Cerebellum (tissue), 4 donors: ENCODE measurements at places on chromosomes 7 and 10.

DNA sequence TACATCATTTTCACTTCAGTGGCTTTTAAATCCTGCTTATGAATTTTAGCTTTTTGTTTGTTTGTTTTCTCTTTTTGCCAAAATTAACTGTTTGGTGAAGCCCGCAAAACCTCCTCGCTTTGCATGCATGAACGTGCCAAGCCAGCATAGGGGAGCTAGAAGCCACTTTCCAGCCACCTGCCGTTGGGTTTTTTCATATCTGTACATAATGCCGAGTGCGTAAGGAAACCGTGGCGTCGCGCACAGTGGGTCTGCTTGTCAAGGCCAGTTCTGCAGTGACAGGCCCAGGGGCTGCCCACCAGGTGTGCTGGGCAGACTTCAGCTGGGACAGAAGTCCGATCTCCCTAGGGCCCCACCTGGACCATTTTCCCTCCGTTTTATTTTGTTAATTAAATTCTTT, 41.1 kb downstream of the WIPI2 start:
- DNase-seq: no peak

DNA sequence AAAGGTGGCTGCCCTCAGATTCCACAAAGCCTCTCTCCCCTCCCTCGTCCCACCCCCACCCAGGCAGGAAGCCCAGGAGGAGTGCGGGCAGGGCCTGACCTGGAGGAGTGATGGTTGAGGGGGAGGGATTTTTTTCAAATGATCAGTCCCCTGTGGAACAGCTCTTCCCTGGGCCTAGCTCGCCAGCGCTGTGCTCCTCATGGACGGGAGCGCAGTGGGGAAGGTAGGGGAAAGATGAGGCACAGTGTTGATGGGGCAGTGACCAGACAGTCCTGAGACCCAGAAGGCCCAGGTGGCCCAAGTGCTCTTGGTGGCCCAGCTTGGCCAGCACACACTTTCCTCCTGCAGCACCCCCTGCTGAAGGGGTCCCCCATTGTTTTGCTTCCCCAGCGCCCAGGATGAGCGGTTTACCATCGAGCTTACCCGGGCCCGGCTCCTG, 8.5 kb downstream of the SAP25 start:
- no peak for DNase-seq

DNA sequence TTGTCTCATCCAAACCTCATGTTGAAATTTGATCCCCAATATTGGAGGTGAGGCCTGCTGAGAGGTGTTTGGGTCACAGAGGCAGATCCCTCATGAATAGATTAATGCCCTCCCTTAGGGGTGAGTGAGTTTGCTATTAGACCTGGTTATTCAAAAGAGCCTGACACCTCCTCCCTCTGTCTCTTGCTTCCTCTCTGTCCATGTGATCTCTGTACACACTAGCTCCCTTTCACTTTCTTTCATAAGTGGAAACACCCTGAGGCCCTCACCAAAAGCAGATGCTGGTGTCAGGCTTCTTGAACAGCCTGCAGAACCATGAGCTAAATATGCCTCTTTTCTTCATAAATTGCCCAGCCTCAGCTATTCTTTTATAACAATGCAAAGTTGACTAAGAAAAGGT, 447.1 kb downstream of the MDFIC start:
- no peak for DNase-seq

DNA sequence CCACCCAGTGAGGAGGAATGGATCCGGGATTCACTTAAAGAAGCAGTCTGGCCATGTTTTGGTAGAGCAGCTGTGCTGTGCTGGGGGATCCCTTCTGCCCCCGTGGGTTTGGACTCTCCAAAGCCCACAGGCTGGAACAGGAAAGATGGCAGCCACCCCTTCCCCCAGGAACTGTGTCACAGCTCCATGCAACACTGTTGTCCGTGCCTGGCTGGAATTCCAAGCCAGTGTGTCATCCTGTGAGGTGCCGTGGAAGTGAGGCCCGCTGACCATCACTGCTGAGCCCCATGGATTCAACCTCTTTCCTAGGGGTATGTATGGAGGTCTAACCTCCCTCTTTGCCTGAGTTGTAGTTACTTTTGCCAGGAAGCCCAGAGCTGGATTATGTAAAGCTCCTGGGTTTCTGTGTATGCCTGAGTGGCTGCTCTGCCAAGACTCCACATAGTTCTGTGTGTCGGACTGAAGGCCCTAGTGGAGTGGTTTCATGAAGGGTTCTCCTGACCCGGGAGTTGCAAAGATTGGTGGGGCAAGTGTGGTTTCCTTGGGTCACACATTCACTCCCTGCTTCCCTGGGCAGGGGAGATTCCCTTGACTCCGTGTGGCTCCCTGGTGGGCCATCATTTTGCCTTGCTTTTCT, 35.1 kb upstream of the PCGF5 start:
- no peak for DNase-seq

- DNase-seq: no peak
Measured at GRCh38 chr7:99525713-99526440, 21.4 kb downstream of the ZKSCAN5 start.

DNA sequence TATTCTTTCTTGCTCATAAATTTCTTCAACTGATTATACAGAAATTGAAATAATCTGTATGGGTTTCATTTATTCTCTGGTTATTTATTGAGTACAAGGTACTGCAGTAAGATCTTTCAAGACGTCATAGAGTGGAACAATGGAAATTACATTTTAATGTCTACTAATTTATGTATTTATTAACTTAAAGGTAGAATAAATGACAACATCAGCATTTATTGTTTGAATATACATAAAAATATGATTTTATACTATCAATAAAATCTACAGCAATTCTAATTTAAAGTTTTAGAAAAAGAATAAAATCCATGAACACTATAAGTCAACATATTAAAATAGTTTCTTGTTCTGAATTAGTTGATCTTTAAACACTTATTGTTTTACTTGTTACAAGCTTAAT, 158.5 kb downstream of the AGMO start:
- DNase-seq: no peak

DNA sequence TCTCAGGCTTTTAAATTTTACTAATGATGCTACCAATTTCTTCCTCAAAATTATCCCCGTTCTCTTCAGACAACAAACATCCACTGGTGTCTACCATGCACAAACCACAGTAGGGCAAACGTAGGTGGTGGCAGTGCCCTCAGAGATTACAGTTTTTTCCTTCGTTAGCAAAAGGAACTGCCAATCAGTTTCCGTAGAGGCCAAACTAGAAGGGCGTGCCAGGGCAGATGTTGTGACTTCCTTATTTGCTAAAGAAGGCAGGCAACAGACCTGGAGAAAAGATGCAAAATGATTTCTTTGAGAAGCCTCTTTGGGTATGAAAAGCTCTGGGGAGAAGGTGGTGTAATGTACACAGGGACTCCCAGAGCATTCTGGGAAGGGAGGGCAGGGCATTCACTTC, 7.6 kb upstream of the FAM180A start:
- DNase-seq: no peak

GRCh38 chr10:122078326-122078725, 89.4 kb downstream of the TACC2 start:
- DNase-seq: no peak

- DNase-seq: no peak
Measured at GRCh38 chr10:50981385-50981784, 92.9 kb upstream of the PRKG1 start.

DNA sequence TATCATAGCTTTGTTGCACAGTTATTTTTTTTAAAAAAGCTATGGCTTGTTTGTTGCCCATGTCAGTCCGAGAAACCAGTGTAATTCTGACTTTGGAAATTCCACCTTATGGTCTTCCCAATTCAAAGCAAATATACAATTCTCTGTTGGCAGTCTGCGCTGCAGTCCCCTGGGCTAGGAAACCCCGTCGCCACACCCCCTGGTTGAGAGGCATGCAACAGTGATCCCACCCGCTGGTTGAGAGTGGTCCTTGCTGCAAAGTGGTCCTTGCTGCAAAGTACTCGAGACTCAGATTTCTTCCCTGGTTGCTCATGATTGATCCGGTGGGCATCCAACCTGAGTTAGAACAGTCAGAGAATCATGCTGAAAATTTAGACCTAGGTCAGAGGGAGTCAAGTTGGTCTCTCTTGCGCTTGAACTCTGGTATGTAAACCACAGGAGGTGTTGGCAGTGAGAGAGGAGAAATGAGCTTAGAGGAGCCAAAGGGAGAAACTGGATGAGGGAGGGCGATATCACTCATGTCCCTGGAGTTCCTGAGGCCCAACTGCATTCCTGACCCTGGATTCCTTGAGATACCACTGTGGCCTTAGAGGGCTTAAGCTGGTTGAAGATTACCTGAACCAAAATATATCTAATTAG, 45.0 kb upstream of the STK17A start:
- DNase-seq: no peak

- no peak for DNase-seq
Measured at GRCh38 chr10:119162452-119163092, 2.9 kb downstream of the SFXN4 start.

DNA sequence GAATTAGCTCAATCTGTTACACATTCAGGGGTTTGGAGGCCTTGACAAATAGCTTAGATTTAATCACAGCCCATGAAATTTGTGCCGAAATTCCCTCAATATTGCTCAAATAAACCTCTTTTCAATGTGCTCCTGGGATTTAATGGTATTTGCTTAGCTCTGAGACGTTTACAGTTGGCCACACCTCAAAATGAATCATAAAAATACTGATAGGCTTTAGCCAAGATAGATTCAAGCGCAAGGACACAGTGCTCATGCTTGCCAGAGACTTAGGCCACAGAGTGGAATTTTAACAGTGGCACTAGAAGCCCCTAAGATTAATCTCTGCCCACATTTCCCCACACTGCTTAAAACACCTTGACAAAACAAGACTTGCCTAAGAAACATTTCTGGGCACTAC, 2.3 kb upstream of the SEMA3C start:
- no peak for DNase-seq

DNA sequence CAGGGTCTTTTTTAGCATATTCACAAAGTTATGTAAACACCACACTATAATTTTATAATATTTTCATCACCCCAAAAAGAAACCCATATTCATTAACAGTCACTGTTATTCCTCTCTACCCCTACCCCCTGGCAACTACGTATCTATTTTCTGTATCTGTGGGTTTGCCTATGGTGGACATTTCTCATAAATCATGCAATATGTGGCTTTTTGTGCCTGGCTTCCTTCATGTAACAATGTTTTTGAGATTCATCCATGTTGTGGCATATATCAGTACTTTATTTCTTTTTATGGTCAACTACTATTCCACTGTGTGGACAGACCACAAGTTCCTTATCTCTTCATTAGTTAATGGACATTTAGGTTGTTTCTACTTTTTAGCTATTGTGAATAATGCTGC, 59.1 kb upstream of the PAPSS2 start:
- no peak for DNase-seq

- no peak for DNase-seq
Measured at GRCh38 chr10:62852961-62853702, 37.0 kb upstream of the EGR2 start.

DNA sequence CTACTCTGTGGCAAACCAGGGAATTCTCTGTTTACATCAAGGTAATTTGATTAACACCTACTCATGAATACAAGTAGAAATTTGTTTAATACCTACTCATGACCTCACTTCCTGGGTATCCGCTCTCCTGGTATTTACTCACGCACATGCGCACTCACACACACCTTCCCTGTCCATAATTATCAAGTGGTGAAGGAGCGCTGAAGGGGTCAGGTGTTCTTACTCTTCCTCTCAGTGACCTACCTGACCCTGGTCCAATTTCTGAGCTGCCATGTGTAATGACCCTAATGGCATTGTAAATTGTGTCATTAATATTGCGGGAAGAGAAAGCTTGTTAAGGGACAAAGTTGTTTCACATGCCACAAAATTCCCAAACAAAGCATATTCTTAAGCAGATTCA, 41.3 kb upstream of the TRIL start:
- no peak for DNase-seq

- no peak for DNase-seq
Measured at GRCh38 chr10:77160679-77161078, 476.9 kb downstream of the KCNMA1 start.

- no peak for DNase-seq
Measured at GRCh38 chr10:15290150-15290549, 80.9 kb downstream of the FAM171A1 start.

- no peak for DNase-seq
Measured at GRCh38 chr10:78691301-78692030, 377.3 kb upstream of the ZMIZ1 start.

DNA sequence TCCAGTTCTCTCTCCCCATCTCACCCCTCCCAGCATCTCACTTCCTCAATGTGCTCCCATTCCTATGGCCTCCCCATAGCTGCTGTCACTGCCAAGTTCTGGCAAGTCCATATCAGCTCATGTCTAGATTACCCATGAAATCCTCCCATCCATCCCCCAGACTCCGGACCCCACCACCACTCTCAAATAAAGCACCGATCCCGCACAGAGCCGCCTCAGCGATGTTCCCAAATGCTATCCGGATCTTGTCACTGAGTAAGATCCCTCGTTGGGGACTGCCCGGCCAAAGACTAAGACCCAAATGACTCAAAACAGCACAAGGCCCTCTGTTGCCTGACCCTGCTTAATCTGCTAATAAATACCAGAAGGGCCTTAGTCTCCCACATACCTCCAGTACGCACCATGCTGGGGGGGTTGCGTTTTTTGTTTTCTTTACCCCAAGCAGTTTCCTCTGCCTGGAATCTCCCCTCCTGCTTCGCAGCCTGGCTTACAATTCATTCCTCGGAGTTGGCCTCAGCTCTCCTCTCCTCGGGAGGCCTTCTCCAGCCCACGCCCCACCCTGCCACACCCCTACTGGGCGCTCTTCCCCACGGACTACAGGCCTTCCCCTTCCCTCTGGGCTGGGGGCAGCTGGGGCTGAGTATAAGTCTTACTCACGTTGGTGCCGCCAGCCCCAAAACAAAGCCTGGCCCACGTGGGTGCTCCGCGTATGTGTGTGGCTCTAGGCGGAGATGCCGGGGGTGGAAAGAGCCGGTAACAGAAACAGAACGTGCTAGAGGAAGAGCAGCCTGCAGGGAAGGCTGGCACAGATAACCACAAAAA, 1.8 kb upstream of the DUSP5 start:
- peak; percentile 71 for DNase-seq

DNA sequence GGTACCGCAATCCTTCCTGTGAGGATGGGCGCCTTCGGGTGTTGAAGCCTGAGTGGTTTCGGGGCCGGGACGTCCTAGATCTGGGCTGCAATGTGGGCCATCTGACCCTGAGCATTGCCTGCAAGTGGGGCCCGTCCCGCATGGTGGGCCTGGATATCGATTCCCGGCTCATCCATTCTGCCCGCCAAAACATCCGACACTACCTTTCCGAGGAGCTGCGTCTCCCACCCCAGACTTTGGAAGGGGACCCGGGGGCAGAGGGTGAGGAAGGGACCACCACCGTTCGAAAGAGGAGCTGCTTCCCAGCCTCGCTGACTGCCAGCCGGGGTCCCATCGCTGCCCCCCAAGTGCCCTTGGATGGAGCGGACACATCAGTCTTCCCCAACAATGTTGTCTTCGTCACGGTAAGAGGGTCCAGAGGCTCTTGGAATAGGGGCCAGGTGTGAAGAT, 1.7 kb downstream of the MEPCE start:
- no peak for DNase-seq
